ENCODE measurements at places on chromosomes 13 and 19.
A peak's percentile ranks its signal among the peaks of the same experiment; 100 is the strongest.

DNA sequence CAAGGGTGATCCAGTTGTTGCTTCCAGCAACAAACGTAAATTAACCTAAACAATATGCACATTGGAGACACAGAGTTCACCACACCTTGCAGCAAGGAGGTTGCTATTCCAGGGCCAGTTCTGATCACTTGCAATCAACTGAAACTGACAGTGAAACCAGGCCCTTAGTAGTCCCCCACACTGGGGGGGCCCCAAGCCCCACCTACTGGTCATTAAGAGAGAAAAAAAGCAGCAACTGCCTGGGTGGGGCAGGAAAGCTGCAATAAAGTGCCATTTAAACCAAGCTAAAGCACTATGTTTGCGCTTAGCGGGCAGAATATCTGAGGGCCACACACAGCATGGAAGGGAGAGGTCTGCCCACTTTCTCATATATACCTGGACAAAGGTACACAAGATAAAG lies 51.5 kb downstream of the ATP7B start:
- DNase-seq, result no peak

DNA sequence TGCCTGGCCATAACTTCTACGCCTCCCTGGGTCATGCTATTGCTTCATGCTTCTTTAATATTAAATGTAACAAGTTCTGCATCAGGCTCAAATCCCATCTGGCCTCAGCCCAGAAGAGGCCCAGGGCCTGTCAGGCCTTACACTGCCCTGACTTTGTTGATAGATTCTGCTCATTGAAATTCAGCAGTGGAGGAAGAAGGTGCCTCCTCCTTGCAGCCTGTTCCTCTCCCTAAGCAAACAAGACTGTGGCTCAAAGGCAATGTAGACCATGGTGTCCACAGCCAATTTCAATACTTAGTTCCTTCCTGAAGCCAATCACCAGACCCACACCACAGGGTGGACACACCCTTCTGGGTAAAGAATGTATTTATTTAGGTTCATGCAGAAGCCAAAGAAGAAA lies 59.4 kb downstream of the LACC1 start:
- no peak for DNase-seq

- DNase-seq, result no peak
Measured at GRCh38 chr19:52889931-52890330, 7.5 kb downstream of the ZNF320 start.

DNA sequence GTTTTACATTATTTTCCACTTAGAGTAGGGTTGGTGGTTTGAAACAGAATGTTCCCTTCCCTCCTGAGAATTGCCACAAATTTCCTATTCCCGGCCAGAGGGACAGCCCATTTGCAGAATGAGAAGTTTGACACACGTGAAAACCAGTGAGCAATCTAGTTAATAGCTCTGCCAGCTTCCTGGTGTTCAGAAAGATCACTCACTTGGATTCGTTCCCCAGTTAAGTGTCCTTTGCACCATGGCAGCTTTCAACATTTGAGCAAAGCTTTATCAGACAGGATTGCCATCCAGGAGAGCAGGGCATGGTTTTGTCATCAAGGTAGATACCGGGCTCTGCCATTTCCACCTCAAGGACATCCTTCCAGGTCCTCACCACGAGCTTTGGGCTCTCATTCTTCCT lies 28.2 kb downstream of the RASL11A start:
- no peak for DNase-seq

GRCh38 chr13:30576528-30576927 lies 41.2 kb upstream of the USPL1 start:
- no peak for DNase-seq

GRCh38 chr13:31538067-31539042 lies 201.0 kb upstream of the RXFP2 start:
- no peak for DNase-seq

GRCh38 chr19:10815969-10816644 lies 19.9 kb downstream of the TMED1 start:
- DNase-seq, result no peak

DNA sequence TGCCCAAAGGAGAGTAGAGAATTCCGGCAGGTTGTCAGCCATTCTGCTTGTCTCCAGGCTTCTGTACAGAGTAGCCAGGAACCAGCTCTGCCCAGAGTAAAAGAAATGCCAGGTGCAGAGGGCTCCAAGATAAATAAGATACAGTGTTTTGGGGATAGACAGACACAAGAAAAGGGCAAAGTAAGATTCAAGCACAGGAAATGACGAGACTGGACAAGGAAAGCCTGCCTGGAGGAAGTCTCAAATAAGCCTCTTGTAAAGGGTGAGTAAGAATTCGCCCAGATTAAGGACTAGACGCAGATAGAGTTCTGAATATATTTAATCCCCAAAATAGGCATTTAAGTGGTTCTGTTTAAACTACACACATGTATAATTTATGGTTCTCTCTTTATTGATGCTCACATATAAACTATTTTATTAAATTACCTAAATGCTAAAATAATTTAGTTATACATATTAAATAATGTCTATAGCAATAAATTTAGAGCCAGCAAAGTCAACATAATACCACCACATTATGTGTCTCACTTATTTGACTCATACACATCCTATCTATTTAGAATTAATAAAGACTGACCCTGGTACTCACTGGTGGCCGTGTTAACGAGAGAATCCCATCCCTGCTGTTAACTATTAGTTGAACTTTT lies 98.4 kb upstream of the RAP2A start:
- DNase-seq, result no peak

GRCh38 chr19:45492137-45492626 lies 4.7 kb downstream of the RTN2 start:
- DNase-seq, result no peak

GRCh38 chr19:12543855-12544254 lies 7.4 kb downstream of the ZNF564 start:
- DNase-seq, result no peak

- DNase-seq, result no peak
Measured at GRCh38 chr13:32877491-32877890, 138.7 kb upstream of the KL start.

DNA sequence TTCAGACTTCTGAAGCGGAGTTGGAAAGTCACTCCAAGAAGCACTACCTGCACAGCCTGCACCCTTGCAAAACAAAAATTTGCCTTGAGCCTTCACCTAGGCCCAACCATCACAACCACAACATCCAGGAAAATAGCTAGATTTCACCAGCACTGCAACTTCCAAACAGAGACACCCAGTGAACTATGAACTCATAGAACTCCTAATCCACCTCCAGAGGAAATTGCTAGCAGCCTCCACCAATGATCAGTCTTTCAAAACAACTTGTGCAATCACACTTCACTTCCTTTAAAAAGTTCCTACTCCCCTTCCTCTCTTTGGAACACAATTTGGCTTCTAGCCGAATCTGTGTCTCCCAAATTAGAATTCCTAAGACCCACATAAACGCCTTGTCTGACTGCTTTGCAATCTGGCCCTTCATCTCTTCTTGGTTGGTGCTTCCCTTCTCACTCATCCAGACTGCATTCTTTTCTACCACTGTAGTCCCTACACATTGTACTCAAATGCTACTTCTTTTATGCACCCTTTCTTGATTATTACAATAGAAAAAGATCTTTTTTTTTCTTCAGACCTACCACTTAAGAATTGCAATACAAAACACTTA lies 489.2 kb upstream of the ARGLU1 start:
- DNase-seq, result no peak

- no peak for DNase-seq
Measured at GRCh38 chr13:47459512-47459911, 541.6 kb downstream of the SUCLA2 start.

DNA sequence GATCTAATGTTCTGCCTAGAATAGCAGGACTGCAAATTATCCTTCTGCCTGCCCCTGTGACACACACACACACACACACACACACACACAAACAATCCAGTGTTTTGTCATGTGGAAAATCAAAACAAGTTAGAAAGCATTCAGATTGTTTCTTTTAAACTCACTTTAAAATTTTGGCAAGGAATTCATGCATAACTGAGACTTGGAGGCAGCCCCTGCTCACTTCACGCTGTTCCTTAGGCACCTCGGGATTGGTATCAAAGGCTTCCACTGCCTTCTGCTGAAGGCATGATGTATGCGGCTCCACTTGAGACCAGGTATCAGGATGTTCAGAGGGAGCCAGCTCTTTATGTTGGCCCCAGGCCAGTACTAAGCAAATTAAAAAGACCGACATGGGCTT lies 158.7 kb downstream of the OXGR1 start:
- peak; percentile 8 for DNase-seq

- no peak for DNase-seq
Measured at GRCh38 chr13:108855737-108856387, 226.5 kb downstream of the MYO16 start.

DNA sequence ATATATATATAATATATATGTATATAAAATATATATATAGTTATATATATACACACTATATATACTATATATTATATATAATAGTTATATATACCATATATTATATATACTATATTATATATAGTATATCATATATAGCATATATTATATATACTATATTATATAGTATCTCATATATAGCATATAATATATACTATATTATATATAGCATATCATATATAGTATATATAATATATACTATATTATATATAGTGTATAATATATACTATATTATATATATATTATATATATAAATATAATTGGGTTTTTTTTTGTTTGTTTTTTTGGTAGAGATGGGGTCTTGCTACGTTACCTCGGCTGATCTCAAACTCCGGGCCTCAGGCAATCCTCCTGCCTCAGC lies 11.6 kb upstream of the HNRNPL start:
- no peak for DNase-seq

DNA sequence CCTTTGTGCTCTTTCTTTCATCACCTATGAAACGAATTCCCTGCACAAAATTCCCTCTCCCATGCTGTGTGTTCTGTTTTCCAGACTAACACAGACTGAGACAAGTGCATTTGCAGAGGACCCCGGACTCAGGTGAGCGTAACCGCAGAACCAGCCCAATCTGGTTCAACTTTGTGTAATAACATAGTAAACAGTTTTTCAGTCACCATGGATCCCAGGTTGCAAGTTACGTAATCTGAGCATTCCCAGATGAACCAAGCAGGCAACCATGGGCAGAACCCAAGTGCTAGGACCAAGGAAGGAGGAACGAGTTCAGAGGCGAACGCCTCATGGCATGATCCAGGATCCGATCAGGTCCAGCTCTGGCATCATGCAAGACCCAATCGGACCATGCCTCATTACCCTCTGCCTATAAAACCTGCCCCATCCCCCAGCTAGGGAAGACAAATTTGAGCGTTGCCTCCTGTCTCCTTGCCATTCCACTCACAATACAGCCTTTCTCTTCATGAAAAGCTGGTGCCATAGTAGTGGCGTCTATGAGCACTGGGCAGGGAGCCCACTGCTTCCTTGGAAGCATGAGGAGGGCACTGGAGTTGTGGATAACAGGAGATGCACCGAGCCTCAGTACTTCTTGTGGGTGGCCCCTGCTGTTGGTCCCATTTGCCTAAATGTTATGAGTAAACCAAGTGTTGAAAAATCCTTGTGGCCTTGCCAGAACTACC lies 107.6 kb downstream of the ABCC4 start:
- DNase-seq, result no peak

GRCh38 chr13:97223711-97224541 lies 1.8 kb downstream of the MBNL2 start:
- DNase-seq, result peak; percentile 83

- no peak for DNase-seq
Measured at GRCh38 chr19:5001615-5002014, 32.7 kb downstream of the KDM4B start.

DNA sequence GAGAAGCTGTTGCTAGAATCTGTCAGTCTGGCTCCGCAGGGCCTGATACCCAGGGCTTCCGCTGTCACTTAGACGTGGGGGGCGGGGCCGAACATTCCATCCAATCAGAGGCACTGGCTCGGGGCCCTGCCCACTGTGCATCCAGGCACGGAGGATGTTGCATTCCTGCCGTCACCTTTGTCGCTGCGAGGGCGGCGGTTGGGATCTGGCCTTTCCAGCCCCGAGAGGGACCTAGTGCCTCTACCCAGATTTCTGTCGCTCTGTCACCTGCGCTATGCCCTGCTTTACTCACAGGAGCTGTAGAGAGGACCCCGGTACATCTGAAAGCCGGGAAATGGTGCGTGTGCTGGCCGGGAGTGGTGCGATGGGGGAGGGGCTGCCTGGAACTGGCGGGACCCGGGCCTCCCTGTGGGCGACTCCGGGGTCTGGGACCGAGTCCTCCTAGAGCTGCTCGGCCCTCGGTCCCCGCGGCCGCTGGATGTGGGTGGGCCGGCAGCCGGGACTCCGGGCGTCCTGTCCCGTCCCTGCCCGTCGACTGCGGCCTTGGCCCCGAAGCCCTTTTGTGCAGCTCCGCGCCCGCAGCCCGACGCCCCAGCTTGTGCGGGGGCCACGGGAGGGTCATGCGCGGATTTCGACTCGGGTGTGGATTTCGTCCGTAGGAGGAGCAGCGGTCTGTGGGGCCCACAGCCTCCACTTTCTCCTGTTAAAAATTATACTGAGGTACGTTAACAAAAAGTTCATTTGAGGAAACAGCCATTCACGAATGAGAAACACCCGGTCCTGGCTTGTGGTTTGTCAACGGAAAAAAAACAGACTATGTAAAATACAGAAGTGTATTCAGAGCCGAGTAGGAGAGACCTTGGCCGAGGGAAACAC lies at the start of gene ZNF439:
Gene ZNF439, plus strand, starts transcription at position 133 of the 876 bp plus-strand sequence. Its CDS starts 142 bp downstream, at position 275.
- DNase-seq, result peak; percentile 91

DNA sequence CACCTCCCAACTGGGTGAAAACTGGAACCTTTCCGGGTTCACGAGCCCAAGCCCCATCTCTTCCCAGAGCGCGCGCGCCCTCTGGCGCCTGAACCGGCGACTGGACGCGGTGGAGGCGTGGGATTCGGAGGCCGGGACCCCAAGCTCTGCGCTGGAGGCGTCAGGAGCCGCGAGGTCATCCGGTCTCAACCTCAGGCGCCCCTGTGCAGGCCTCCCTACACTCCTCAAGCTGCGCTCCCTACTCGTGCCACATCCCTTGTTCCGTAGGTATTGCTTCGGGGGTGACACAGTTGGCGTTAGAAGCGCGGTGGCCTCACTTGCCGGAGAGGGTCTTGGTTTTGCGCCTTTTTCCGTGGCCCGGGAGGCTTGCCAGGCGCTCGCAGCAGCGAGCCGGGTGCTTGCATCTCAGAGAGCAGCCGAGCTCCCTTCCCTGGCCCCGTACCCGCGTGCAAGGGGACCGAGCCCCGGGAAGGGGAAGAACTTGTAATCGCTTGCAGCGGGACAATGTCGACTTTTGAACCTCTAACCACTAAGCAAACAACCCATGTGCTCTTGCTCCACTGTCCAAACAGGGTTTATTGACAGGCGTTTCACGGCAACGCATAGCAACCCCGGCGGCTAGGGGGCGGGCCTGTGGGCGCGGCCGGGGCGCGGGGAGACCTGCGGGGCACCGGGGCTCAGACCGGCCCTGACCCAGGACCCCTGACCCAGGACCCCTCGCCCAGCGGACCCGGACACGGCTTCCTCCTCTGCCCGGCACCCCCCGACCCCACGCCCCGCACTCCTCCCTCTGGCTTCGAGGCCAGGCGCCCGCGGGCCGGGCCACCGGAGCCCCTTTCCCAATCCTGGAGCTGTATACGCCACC lies 8.5 kb downstream of the CDX2 start:
- peak; percentile 61 for DNase-seq

DNA sequence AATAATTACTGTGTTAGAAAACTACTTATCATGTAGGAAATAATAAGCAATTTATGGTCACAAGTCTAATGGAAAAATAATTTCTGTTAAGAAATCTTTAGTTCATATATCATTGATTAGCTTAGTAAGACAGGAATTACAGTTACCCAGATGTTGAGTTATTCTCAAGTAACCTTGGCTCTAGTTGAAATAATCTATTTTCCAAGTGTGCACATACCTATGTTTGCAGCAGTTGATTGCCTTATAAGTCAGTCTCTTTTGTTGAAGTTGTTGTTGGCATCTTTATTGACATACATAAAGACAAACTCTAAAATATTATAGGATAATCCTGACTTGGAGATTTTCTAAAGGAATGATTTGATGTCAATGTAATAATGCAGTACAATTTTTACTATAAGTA lies 511.4 kb upstream of the KLF12 start:
- no peak for DNase-seq
